ENCODE measurements at places on chromosomes 1 and 21.

- DNase-seq = no peak
Observed at GRCh38 chr1:204834752-204835151, 35.9 kb upstream of the NFASC start.

DNA sequence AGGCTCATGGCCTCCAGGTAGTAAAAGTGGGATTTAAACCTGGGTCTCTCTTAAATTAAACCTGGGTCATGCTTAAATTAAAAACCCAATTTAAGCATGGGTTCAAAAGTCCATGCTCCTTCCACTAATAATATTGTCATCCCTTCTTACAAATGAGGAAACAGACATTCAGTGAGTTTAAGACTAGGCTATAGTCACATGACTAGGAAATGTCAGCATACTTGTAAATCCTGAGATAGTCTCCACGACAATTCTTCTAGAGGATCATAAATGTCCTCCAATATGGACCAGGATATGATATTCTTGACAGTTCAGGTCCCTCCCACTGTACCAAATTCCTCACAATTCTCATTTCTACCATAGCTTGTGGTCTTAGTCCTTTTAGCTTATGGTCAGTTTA, 10.5 kb upstream of the IGFN1 start:
- DNase-seq = no peak

DNA sequence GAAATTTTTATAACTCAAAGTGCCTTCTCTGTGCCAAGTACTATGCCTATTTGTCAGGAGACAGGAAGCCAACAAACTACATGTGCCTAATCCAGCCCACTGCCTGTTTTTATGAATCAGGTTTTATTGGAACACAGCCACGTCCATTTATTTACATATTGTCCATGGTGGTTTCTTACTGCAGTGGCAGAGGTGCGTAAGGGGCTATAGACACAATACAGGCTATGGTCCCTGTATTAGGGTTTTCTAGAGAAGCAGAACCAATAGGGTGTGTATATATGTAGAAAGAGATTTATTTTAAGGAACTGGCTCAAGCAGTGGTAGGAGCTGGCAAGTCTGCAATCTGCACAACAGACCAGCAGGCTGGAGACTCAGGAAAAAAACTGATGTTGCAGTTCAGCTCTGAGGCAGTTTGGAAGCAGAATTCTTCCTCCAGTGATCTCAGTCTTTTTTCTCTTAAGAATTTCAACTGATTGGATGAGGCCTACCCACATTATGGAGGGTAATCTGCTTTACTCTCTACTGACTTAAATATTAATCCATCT, 15.4 kb downstream of the PPIE start:
- DNase-seq = no peak

DNA sequence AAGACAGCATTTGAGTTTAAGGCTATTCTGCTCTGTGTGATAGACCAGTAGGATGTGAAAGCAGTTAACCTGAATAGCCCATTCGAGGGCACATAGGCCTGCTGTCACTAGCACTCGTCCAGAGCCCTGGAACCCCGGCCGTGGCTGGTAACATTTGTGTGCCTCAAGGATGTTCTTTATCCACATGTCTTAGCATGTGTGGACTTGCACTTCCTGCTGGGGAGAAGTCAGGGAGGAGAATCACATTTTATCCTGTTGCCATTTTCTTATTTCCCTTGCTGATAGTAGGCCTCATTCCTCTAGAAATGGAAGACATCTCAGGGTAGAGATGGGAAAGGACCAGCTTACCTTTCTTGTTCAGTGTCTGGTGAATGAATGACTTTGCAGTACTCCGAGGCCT, 54.7 kb downstream of the VPS13D start:
- no peak for DNase-seq

DNA sequence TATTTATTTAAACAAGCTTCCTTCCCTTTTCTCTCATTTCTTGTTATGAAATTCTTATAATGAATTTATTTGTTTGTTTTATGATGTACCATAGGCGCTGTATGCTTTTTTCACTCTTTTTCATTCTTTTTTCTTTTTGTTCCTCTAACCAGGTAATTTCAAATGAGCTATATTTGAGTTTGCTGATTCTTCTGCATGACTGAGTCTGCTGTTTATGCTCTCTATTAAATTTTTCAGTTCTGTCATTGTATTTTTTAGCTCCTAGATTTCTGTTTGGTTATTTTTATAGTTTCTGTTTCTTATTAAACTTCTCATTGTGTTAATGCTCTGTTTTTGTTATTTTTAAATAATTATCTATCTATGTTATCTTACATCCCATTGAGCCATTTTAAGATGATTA, 232.4 kb downstream of the LHX8 start:
- DNase-seq = no peak

DNA sequence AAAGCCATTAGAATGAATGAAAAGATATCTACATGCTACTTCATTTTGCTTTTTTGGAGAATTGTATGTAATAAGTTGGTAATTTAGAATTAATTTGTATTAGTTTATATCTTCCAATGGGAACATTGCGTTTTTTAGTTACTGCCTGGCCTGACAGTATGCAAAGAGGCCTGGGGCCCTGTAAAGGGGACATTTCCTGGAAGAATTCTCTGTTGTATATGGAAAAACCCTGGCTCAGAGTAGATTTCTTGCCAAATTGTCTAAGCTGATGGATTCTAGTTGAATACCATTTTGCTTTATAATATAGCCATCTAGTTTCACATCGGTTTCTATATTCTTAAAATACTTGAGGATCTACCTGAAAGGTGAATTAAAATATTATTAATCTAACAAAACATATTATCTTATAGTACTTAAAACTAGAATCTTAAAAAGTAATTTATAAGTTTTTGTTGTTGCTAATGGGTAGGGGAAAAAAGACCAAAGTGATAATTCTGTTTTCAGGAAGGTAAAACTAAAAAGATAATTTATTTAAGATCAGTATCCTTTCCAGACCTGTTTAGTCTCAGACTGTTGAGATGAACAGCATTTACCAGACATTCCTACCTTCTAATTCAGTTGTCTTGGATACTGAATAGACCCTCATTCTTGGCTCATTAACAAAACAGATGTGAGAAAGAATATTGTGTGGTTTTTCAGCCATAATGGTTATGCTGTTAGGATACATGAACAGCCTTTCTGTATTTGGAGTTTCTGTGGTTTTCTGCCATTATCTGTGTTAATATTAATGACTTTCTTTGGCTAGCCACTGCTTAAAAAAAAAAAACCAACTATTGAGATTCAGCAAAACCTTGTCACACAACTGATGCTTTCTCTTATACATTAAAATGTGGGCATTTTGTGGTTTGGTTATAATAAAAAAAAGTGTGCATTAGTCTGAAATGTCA, 4.8 kb downstream of the AGO3 start:
- no peak for DNase-seq

DNA sequence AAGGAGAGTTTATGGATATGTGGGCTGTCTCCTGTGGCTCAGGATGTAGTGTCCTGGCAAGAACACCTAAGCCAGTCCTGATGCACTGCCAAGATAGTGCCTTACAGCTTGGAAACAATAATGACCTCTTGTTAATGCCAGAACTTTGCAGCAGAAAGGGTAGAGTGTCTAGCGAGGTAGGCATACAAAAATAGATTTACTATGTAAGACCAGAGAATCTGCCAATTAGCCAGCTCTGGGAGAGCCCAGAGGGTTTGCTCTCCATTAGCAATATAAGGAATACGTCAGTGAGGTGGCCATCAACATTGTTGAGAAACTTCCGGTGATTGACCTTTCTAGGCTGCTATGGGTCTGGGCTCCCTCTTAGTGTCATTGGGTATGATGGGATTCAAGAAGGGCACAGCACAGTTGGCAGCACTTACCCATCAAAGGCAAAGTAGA, 178.5 kb upstream of the GALNT2 start:
- DNase-seq = no peak

DNA sequence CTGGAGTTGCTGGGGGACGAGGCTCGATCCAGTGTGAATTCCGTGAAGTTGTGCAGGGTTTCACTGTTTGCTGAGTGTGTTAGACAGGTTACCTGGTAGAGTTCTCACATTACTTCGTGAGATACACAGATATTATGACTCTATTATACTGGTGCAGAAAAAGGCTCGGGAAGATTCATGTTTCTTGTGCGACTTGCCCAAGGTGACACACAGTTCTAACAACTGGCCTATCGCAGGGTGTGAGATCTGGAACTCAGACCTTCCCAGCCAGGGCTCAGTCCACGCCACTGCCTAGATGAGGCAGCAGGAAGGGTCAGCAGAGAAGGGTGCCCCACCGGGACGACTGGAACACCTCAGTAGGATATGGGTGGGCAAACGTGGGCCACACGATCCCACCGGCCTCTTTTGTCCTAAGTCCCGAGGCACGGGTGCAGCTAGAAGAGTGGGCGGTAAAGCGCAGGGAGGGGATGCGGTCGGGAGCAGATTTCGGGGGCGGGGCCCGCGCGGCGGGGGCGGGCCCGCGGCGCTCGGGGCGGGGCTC, 296 bp upstream of the RNPEP start:
- peak; percentile 51 for DNase-seq

DNA sequence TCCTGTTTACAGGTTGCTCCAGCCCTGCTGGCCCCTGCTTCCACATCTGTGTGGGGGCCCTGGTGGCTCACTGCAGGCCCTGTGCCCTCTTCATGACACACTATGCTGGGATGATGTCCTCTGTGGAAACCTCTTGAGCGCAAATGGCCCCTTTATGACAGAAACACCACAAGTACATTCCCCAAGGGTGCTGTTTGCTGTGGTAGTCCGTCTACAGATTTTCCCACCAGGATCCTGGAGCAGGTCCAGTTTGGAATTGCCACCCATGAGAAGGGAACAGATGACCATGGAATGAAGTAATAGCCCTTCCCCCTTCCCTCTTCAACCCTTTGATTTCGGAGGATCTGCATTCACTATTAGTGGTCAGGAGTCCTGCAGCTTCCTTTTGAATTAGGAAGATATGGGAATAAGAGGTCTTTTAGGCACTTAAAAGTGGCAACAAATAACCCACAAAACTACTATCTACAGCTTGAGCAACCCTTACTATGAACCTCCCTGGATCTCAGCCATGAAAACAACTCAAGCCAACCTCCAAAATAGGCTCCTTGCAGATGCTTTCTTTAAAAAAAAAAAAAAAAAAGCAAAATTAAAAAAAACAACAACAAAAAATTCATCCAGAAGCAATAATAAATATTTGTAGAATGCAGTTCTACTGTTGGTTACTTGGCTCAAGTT, 121.9 kb upstream of the TSPAN2 start:
- no peak for DNase-seq

DNA sequence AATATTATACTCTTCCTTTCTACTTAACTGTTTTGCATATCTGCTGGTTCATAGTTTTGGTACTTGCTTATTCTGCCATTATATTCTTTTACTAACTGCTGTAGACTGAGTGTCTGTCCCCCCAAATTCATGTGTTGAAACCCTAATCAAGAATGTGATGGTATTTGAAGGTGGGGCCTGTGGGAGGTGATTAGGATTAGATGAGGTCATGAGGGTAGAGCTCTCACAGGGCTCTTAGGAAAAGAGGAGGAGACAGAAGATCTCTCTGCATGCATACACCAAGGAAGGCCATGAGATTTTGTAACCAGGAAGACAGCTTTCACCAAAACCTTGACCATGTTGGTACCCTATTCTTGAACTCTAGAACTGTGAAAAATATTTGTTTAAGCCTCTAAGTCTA, 354.1 kb upstream of the B3GALT2 start:
- peak; percentile 23 for DNase-seq

- DNase-seq = no peak
Observed at GRCh38 chr1:103266036-103266435, 157.7 kb upstream of the COL11A1 start.

- no peak for DNase-seq
Observed at GRCh38 chr1:230853731-230854130, 14.6 kb downstream of the C1orf198 start.

Data from CD4-positive, alpha-beta T cell treated with Interleukin-6 at 100 ng/mL for 8 hours (primary cell).